ENCODE measurements at places on chromosomes 4 and X. TPM values are rescaled to one million over a fixed set of nuclear protein-coding genes. Genes with fewer than 3 reads are reported as not detected.

GRCh38 chr4:13159041-13159620 is 325.0 kb downstream of the RAB28 start:
- no peak for DNase-seq

DNA sequence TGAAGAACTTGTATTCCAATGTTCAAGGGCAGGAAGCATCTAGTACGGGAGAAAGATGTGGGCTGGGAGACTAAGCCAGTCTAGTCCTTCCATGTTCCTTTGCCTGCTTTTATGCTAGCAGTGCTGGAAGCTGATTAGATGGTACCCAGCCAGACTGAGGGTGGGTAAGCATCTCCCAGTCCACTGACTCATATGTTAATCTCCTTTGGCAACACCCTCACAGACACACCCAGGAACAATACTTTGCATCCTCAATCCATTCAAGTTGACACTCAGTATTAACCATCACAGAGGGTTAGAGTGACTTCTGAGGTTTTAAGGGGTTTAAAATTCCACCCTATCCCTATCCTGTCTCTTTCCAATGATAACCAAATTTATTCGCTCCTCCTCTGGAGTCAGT is 6.5 kb downstream of the HMGN5 start:
- DNase-seq, result no peak

- no peak for DNase-seq
These were observed 239.9 kb downstream of the PCDH10 start for GRCh38 chr4:133389029-133389428.

The SHISA3 gene
- total RNA-seq, result 1.8 TPM
